Psoas muscle (tissue), 8 donors: ENCODE measurements at places on chromosomes 5 and 9. TPM values are rescaled to one million over a fixed set of nuclear protein-coding genes. Genes with fewer than 3 reads are reported as not detected.

The CREB3 gene
- 55.1 TPM for polyA plus RNA-seq

GRCh38 chr5:83471405-83472212 lies at the start of gene VCAN:
TSS of gene VCAN (plus strand) at chr5:83471744. CDS start at chr5:83483519, 11,775 bp downstream.
- peak; percentile 82 for DNase-seq
- H3K27me3 ChIP-seq: peaks cover 11% of the 10 kb centered on the region
- peak within 1 kb of the TSS; percentile 62 for H3K4me3 ChIP-seq
- peaks cover 4% of the 10 kb centered on the region for H3K4me1 ChIP-seq

DNA sequence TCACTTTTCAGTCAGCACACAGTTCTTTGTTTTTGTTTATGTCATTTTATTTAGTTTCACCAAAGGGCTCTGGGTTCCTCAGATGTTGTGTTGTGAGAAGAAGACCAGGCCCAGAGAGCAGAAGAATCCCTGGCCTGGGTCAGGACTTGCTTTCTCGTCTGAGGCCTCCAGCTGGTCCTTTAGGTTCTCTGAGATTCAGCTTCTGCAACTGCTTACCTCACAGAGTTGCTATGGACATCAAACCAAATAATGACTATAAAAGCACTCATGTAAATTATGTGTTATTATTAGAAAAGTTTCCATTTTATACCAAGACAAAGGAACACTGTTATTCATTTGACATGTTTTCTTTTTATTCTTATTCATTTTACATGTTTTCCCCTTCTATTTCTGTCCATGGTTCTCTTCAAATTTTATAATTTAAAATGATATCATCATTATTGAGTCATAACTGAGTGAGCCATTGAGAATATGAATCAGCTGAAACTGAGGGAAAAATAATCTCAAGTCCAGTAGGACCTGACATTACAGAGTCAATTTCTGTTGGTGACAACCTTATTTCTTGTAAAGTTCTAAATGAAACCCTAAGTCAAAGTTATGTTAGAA lies 44.0 kb upstream of the GLRX start:
- no peak overlapping the region for H3K4me3 ChIP-seq
- H3K36me3 ChIP-seq: no peaks in the 10 kb centered on the region
- peak overlapping the region; percentile 47 for H3K27ac ChIP-seq
- no peak for DNase-seq
- H3K27me3 ChIP-seq: no peaks in the 10 kb centered on the region

GRCh38 chr9:132094314-132094791 lies 14.7 kb upstream of the MED27 start:
- no peaks in the 10 kb centered on the region for H3K36me3 ChIP-seq
- no peaks in the 10 kb centered on the region for H3K4me1 ChIP-seq
- no peak for DNase-seq
- H3K4me3 ChIP-seq: no peak overlapping the region

DNA sequence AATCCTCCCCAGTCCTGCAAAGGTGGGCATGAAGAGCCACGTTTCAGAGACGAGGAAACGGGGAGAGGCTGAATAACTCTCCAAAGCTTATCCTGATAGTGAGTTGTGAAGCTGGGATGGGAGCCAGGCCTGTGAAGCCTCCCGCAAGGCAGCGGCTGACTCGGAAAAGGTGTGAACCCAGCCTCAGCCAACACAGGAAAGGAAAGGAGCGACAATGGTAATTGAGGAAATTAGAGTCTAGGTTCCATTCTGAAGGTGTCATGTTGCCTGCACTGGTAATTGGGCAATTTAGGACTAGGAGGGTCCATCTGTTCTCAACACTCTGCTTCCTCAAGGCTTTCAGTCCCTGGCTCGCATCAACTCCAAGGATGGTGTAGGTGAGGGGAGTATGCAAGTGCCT lies 83.4 kb downstream of the LIFR start:
- DNase-seq: no peak
- H3K27ac ChIP-seq: no peak overlapping the region
- no peak overlapping the region for H3K4me3 ChIP-seq
- H3K27me3 ChIP-seq: no peaks in the 10 kb centered on the region

The HTR1A gene
- not detected for polyA plus RNA-seq

- DNase-seq: no peak
- H3K27me3 ChIP-seq: no peaks in the 10 kb centered on the region
- no peaks in the 10 kb centered on the region for H3K4me1 ChIP-seq
- no peaks in the 10 kb centered on the region for H3K36me3 ChIP-seq
- no peak overlapping the region for H3K27ac ChIP-seq
Observed at GRCh38 chr9:88460587-88461332, 72.5 kb downstream of the SPIN1 start.

- no peak for DNase-seq
- H3K4me1 ChIP-seq: no peaks in the 10 kb centered on the region
- no peak overlapping the region for H3K27ac ChIP-seq
- H3K36me3 ChIP-seq: no peaks in the 10 kb centered on the region
- no peak overlapping the region for H3K4me3 ChIP-seq
Observed at GRCh38 chr9:115035841-115036612, 81.9 kb downstream of the TNC start.

- H3K27me3 ChIP-seq: no peaks in the 10 kb centered on the region
- peaks cover 90% of the 10 kb centered on the region for H3K36me3 ChIP-seq
- no peak overlapping the region for H3K4me3 ChIP-seq
- no peaks in the 10 kb centered on the region for H3K4me1 ChIP-seq
- no peak overlapping the region for H3K27ac ChIP-seq
- DNase-seq: no peak
Observed at GRCh38 chr5:36173426-36173825, 21.5 kb downstream of the SKP2 start.

DNA sequence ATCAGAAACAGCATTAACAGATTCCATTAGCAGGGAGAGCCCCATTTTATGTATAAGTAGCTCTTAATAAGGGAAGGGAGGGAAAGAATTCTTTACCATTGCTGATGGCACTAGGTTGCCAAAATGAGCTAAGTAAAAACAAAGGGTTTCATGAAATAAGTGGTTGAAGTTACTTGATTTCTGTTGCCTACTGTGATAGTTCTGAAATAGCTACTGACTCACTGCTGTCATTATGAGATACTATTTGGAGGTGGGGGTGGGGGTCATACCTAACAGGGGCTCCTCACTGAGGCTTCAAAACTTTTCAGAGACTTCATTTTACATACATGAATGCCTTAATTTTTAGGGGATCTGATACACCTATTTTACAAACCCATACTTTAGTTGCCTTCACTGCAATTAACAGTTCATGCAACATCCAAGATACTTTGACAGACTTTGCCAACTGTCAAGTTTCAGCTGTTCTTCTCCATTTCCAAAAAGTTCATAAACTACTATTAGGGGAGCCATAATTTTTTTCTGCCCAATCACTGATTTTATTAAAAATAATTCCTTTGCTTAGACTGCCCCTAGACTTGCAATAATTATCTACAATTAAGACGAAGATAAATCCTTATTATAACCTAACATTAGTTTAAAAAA lies 4.6 kb downstream of the HOMER1 start:
- H3K4me3 ChIP-seq: peak overlapping the region; percentile 82
- peaks cover 29% of the 10 kb centered on the region for H3K4me1 ChIP-seq
- DNase-seq: no peak
- H3K36me3 ChIP-seq: no peaks in the 10 kb centered on the region
- peak overlapping the region; percentile 95 for H3K27ac ChIP-seq

DNA sequence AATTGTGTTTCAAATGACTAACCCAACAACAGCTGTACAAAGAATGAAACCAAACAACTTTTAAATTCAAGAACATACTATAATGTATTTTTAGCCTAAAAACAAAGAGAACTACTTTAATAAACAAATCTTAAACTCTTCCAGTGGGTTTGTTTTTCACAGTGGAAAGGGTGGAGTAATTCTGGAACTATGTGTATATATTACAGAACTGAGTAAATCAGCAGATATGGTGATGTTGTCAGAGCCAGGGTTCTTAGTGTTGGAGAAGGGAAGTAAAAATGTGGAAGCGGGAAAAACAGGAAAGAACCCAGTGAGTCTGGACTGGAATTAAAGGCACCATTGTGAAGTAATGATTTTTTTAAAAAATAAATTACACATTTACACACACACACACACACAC lies 144.9 kb downstream of the CDK5RAP2 start:
- H3K27me3 ChIP-seq: no peaks in the 10 kb centered on the region
- DNase-seq: no peak
- peaks cover 12% of the 10 kb centered on the region for H3K36me3 ChIP-seq
- H3K4me3 ChIP-seq: no peak overlapping the region

GRCh38 chr9:95626885-95627558 lies 110.3 kb upstream of the PTCH1 start:
- H3K27me3 ChIP-seq: no peaks in the 10 kb centered on the region
- DNase-seq: peak; percentile 56
- H3K36me3 ChIP-seq: no peaks in the 10 kb centered on the region
- H3K4me1 ChIP-seq: no peaks in the 10 kb centered on the region
- peak overlapping the region; percentile 15 for H3K27ac ChIP-seq
- H3K4me3 ChIP-seq: no peak overlapping the region

DNA sequence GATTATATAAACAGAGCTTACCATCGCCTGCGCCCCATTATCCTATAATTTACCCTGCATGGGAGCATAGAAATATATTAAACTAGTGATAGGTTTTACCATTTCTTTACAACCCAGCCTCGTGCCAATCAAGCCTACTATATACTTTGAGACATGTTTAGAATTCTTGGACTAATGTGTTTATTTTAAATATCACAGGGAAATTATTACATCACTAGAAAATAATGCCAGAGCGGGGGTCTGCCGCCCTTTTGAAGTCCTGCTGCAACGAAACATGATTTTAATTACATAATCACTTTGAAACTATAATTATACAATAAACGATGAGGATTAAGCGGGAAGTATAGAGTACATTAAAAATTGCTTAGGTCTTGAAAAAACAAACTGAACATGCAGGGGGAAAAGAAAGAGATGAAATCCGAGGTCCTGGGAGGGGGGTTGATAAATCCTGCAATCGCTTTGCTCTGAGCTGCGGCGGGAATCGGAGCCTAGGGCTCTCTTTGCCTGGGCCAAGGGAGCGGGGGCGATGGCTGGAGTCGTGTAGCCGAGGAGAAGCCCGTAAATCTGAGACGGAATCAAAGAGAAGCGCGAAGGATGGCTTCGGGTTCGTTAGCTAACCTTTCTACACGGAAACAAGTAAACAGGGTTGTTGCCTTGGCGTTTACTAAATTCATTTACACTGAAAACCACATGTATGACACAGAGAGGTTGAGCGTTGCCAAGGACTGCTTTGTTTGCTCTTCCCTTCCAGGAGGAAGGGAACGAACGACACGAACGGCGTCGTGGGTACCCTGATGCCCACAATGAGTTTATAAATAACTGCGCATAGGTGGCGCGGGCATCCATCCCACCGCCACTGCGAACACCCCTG lies 127.6 kb downstream of the TMEM174 start:
- H3K27me3 ChIP-seq: peaks cover 48% of the 10 kb centered on the region
- DNase-seq: no peak
- H3K4me3 ChIP-seq: no peak overlapping the region
- H3K27ac ChIP-seq: no peak overlapping the region
- peaks cover 16% of the 10 kb centered on the region for H3K4me1 ChIP-seq
- no peaks in the 10 kb centered on the region for H3K36me3 ChIP-seq

DNA sequence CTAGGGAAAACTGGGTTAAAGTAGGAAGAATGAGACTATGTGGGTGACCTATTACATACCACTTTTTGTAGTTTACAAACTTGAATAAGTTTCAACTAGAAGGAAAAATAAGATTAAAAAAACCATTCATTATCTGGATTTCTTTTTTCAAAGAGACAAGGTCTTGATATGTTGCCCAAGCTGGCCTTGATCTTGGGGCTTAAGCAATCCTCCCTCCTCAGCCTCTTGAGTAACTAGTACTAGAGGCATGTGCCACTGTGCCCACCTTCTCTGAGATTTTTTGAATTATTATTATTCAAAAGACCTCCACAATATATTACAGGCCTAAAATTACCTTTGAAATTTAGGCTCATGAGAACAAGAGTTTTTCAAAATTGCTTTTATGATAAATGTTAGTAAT lies 63.2 kb downstream of the NR2F1-AS1 start:
- no peaks in the 10 kb centered on the region for H3K36me3 ChIP-seq
- no peak overlapping the region for H3K27ac ChIP-seq
- no peaks in the 10 kb centered on the region for H3K27me3 ChIP-seq
- no peak for DNase-seq
- H3K4me3 ChIP-seq: no peak overlapping the region
